Stimulated activated CD4-positive, alpha-beta T cell treated with anti-CD3 and anti-CD28 coated beads, Interleukin-4, amount 100 ng/mL, for 1 hour (primary cell): ENCODE measurements at places on chromosomes 12 and 14.

DNA sequence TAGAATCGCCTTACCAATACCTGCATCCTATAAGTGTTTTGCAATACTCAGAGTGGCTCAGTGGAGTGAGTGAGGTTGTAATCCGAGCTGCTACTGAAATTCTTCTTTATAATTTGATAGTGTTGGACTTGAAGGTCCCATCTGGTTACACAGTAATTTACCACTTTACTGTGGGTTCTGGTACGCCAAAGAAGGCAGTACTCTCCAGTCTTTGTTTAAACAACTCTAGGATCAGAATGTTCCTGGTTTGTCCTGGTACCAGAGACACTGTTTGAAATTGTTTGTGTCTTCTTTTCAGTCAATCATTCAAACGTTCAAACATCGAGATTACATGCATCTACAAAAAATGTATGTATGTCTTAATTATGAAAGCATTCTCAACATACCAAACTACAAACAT lies 51.3 kb upstream of the AMN1 start:
- DNase-seq = no peak

DNA sequence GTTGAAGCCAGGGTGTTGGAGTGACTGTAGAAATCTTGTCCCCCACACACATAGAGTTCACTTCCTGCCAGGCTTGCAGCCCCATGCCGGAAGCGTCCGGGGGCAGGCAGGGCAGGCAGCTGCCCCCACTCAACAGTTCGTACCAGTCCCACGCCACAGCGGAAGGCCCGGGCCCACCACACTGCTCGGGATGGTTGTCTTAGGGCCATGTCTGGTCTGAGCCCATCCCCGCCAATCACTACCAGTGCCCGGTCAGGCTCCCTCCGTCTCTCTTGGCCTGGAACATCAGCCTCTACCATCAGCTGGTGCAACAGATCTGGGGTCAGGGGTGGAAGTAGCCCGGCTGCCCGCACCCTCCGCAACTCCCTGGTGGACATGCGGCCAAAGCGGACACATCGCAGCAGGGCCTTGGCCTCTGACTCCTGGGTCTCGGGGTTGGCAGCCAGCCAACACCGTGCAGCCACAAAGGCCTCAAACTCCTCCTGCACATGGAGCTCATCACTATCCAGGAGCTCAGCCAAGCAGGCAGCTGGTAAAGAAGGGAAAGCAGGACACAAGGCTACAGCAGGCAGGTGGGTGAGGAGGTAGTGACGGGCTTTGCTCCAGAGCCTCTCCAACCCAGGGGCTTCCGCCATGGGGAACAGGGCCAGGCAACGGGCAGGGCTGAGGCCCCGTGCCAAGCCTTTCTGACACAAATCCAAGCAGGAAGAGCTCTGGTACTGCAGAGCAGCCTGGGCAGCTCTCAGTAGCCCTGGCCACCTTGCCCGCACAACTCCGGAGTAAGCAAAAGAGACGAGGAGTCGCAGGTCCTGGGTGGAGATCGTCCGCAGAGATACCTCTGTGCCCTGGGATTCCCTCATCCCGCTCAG lies 5.9 kb downstream of the KLHL33 start:
- no peak for DNase-seq

DNA sequence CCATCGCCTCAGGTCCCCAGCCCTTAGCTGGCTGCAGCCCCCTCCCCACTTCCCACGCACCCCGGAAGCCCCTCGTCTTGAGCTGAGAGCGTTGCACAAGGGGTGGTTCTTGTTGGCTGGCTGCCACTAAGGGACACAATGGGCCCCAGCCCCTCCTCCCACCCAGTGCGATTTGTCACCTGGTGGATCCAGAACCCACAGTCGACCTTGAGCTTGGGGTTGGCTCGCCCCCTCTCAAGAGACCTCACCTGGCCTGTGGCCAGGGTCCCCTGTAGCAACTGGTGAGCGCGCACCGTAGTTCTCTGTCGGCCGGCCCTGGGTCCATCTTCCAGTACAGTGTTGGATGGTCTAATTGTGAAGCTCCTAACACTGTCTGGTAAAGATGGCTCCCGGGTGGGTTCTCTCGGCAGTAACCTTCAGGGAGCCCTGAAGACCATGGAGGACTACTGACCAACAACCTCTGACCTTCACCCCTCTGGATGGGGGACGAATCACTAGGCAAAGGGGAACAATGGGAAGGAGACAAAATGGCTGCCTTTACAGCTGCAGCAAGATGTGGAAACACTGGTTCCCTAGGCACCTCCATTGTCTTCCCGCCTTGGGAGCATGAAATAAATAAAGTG lies 6.6 kb downstream of the PHB2 start:
- no peak for DNase-seq

DNA sequence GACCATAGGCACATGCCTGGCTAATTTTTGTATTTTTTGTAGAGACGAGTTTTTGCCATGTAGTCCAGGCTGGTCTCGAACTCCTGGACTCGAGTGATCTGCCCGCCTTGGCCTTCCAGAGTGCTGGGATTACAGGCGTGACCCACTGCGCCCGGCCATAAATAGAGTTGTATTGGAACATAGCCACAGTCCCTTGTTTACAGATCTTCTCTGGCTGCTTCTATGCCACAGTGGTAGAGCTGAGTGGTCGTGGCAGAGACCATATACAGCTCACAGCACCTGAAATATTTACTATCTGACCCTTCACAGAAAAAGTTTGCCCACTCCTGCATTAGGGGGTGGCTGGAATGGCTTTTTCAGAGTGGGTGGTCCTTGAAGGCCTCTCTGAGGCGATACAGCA lies 28.0 kb upstream of the TSPAN9 start:
- DNase-seq = no peak

DNA sequence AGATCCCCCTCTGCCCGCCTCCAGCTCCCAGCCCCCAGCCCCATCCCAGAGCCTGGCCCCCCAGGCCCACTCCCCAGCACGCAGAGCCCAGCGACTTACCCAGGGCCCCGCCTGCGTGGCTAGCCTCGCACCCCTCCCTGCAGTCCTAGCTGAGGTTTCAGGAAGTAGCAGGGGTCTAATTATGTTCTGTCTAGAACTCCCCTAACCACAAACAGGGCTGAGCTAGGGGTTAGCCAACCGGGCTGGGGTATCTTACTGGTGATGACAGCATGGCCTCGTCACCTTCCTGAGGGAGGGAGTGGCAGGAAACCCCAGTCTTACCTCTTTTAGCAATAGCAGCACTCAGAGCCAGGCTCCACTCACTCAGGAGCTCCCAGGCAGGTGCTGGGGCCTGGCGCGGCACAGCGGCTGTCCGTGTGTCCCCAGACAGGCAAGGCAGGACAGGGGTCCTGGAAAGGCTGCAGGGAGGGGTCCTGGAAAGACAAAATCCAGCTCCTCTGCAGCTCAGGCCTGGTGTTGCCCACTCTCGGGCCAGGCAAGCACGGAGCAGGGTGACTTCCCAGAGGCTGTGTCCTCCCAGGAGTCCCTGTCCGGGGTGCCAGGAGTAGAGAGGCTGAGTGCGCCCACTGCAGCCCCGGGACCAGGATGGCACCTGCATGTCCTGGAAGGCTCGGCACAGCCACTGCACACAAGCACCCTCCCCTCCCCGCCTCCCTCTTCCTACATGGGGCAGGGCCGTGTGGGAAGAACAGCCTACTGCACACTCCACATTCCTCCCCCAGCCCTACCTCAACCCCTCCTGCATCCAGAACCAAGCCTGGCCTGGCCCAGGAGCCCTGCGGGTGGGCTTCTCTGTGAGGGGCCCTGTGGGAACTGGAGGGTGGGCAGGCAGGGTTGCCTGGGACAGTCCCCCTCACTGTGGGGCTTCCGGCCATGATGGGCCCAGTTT lies at the start of gene GPR132:
TSS of gene GPR132 (minus strand) at position 151 of the 949 bp plus-strand sequence. CDS start 10,010 bp downstream, outside the sequence.
- peak; percentile 77 for DNase-seq

DNA sequence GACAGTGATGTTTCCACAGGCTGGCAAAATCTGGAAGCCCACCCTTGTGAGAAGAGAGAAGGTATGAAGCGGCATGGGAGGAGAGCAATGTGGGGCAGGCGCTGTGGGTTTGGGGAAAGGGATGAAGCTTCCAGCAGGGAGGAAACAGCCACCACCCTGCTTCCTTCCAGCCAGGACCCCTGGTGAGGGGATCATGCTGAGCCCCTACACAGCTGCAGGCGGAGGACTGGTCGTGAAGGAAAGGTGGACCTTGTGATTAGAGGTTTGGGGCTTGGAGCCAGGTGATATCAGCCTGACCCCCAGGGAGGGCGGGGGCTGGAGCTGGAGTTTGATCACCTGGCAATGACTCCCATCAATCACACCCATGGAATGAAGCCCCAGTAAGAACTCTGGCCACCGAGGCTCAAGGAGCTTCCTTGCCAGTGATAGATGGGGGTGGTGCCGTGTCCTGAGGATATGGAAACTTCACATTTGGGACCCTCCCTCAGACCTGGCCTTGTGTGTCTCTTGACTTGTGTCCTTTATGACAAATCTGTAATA lies 48.6 kb downstream of the RIMBP2 start:
- no peak for DNase-seq

- DNase-seq = no peak
Measured at GRCh38 chr14:97179573-97179972, 382.4 kb downstream of the VRK1 start.

DNA sequence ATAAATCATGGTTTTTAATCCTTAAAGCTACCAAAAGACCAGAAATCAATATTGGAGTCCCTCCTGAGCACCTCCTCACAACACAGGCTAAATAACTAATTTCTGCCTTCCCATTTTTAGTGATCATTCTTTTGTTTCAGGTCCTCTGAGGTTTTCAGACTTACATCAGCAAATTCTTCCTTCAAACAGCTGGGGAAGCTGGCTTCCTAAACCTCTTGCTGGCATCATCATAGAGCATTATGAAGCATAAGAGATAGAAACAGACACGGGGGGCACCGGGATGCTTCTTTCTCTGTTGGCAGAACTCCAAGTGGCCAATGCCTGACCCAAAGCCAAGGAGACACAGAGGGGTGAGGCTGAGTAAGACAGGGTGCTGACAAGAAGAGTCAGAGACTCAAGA lies 47.9 kb upstream of the DBX2 start:
- no peak for DNase-seq

DNA sequence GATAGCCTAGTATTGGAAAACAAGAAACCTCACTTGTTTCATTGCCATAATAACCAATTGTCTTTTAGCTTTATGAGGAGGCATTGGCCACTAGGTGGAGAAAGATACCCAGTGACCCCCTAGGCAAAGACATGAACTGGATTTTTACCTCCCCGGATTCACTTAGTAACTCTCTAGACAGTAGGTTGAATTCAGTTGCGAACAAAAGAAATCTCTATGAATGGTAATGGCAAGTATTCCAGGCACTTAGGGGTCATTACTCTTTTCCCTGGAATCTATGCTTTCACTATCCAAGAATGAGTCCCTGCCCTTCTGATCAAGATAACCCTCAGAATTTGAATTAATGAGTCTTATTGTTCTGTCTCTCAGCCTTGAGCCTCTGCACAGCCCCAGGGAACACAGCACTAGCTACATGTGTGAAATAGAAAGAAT lies 29.5 kb upstream of the RHOJ start:
- DNase-seq = no peak

GRCh38 chr12:91384806-91385205 lies 202.2 kb upstream of the DCN start:
- no peak for DNase-seq

- no peak for DNase-seq
Measured at GRCh38 chr14:54555651-54556050, 11.3 kb upstream of the SAMD4A start.

DNA sequence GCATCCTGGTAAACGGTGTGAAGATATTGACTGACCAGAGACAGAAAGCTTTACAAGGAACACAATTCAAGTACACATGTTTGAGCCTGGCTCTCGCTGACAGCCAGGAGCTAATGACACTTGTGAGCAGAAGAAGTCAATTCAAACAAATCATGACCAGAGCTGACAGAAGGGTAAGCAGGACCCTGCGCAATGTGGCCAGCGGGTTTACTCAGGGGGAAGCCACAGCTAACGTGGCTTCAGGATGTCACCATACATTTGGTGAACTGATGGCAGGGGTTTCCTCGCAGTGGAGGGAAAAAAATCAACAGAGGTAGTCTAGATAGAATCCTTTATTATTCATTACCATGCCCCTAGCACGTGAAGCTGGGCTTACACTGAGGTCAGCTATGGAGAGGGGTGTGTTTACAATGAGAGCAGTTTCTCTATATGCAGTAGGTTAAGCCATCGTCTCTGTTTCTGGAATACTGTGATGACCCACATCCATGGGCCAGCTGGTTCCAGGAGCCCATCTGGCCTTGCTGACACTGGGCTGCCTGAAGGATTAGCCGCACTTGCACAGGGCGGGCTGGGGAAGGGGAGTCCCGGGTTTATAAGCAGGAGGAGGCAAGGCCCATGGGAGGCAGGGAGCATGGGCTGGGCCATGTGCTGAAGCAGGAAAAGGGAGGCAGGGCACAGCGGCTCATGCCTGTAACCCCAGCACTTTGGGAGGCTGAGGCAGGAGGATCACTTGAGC lies 198.2 kb upstream of the PRMT8 start:
- DNase-seq = no peak

- no peak for DNase-seq
Measured at GRCh38 chr12:31759632-31760459, 31.0 kb upstream of the AMN1 start.

GRCh38 chr14:67917006-67917405 lies 97.4 kb downstream of the RAD51B start:
- DNase-seq = no peak

DNA sequence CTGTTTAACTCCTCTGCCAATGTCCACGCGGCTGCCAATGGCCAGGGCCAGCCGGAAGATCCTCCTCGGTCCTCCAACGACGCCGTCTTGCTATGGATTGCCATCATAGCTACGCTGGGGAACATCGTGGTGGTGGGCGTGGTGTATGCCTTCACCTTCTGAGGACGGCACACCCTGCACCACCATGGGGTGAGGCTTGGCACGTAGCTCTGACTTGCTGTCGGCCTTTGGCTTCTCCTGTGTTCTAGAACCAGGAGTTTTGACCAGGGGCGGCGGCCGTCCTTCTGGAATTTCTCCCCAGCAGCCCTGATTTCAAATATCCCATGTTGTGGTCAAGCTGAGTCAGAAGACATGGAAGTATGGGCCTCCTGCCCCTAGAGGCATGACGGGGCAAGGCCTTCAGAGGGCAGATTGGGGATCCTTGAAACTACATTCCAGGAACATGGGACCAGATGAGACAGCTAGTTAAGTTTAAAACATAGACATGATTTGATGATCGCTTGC lies 47.5 kb downstream of the C14orf132 start:
- no peak for DNase-seq

GRCh38 chr14:58954901-58955861 lies 233.3 kb upstream of the DAAM1 start:
- no peak for DNase-seq

GRCh38 chr12:15151161-15152091 lies 69.8 kb downstream of the RERG start:
- no peak for DNase-seq

GRCh38 chr12:70661466-70662161 lies 24.4 kb upstream of the PTPRB start:
- no peak for DNase-seq

DNA sequence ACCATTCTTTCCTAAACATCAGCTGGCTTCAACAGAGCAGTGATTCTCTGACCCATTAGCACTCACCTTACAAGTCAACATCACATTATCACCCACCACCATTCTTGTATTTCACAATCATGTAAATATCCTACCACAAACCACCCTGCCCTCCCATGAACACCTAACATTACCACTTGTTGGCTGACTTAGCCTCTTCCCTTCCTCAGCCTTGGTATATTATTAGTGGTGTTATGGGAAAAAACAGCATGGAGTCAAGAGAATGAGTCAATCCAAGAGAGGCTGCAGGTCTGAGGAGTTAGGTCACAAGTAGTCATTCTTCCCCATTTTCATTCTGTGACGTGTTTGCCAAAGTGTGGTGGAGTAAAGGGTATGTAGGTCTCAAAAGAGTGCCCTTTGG lies 22.3 kb upstream of the MGP start:
- no peak for DNase-seq
